ENCODE measurements at places on chromosomes 2 and 18.

DNA sequence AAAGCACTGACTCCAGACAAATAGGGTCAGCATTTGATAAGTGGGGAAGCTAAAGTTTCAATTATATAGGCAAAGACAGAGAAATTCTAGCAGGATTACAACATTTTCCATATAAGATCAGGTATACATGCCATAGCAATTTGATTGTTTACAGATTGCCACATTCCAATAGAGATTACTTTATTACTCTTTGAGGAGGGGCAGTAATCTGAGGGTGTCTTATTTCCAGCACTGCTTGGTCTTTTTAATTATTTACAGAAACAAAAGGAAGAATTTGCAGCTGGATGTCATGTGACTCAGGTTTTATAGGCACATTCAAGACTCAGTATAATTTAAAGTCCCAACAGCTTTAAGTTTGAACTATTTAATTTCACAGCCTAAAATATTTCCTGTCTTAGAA lies 42.5 kb upstream of the GPR39 start:
- DNase-seq: no peak

GRCh38 chr2:10650761-10651160 lies 39.0 kb downstream of the NOL10 start:
- no peak for DNase-seq

- no peak for DNase-seq
These were observed 68.1 kb upstream of the FZD7 start for GRCh38 chr2:201965550-201965949.

DNA sequence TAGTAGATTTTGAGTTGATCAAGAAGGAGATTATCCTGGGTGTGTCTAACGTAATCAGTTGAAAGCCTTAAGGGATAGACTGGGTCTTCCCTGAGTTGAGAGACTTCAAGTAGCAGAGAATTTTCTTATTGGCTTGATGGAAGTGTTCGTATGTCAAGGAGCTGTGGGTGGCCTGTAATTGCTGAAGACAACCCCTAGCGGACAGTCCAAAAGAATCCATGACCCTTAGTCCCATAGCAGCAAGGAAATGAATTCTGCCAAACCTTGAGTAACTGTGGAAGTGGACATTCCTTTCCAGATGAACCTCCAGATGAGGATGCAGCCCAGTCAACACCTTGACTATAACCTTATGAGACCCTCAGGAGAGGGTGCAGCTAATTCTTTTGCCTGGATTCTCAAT lies 786.3 kb downstream of the SOCS6 start:
- no peak for DNase-seq

- DNase-seq: no peak
These were observed 48.5 kb upstream of the HNRNPA3 start for GRCh38 chr2:177164131-177164530.

DNA sequence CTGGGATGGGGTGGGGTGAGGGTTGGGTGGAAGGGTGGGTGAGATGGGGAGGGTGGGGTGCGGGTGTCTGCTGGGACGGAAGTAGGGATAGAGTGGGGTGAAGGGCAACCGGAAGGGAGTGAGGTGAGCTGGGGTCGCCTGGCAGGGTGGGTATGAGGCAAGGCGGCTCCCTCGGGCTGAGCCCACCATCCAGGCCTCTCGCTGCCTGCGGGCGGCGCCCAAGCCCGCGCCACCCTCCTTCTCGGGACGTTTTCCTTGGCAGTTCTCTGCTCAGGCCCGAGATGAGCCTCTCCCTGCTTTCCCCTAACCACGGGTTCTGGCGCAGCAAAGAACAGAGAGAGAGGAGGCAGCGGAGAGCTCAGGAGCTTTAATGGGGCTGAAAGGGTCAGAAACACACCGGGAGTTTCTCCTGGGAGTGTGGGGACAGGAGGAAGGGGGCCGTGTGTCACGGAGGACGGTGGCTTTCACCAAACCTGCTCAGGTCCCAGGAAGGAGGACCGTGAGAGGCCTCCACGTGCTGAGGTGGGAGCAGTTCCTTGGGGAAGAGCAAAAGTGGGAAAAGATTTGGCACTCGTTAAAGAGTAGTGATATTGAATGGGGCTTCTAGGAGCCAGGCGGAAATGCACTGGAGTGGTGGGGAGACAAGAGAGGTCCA lies 4.1 kb downstream of the FEV start:
- no peak for DNase-seq

- no peak for DNase-seq
These were observed 92.8 kb downstream of the PHLPP1 start for GRCh38 chr18:62808123-62808522.

DNA sequence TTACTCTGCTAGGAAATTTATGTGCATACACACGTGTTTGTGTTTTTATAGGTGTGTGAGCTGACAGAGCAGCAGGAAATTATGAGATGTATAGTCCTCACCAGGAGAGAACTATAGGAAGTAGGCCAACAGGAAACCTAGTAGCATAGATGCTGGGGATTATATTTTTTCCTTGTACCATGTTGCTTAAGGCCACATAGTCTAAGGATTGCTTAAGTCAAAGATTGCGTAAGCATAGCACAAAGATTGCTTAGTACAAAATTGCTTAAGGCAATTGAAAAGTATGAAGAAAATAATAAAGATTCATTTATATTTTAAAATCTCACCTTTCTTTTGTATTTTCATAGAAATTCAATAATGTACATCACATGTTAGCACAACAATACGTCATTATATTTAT lies 18.7 kb upstream of the CCDC102B start:
- DNase-seq: no peak

GRCh38 chr2:225479386-225479785 lies 79.9 kb downstream of the NYAP2 start:
- DNase-seq: no peak

GRCh38 chr18:23567671-23568070 lies 18.6 kb downstream of the NPC1 start:
- DNase-seq: no peak

- DNase-seq: no peak
These were observed 20.5 kb downstream of the SLC3A1 start for GRCh38 chr2:44295633-44296359.

DNA sequence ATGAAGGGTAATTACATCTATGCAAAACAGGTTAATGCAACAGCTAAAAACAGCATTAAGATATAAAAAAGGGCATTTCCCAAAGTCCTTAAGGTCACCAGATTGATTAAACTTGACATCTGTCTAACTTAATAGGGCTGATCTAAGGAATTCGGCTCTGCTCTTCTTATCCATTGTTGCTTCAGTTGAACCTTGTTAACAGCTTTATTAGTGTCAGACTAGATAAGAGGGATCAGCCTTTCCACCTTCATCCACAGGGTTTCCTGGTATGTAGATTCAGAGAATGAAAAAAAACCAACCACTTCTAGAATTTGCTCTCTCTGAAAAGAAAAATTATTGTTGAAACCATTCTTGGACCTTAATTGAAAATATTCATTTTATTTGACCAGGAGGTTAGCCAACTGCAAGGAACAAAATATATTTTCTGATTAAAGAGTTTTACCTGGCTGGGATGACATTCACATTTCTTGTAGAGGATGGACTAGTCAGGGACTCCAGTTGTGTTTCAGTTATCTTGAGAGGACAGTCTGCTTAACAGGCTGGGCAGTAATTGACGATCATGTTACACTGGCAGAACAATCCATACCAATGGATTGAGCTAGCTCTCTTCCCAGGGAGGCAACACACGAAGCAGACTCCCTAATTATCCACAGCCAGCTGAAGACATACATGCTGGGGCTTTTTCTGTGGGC lies 357.4 kb upstream of the ACVR2A start:
- DNase-seq: no peak

- no peak for DNase-seq
These were observed 222.7 kb downstream of the CYRIA start for GRCh38 chr2:16442971-16443370.

DNA sequence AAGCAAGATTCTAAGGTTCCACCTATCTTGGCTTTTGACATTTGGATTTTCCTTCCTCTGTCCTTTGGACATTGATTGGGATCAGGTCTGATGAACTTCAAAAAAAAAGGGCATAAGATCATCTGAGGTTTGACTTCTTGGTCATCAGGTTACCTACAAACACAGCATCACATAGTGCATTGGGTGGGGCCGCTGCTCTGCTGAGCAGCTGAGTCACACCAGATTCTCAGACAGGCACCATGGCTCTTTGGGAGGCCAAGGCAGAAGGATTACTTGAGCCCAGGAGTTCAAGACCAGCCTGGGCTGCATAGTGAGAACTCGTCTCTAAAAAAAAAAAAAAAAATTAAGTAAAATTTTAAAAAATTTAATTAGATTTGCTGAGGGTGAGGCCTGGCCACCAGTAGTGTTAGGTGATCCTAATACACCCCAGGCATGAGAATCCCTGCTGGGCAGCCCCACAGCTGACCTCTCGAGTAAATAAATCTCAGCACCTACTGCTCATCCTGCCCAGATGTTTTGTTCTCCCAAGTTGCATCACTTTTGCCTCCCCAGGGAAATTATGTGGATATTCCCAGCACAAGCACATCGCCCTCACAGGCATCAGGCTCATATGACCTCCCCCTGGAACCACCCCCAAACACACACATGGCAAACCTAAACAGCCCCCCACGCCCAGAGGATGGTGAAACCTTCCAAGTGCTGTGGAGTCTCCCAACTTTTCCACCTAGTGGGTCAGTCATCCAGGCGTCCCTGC lies 5.3 kb downstream of the MLPH start:
- DNase-seq: no peak

DNA sequence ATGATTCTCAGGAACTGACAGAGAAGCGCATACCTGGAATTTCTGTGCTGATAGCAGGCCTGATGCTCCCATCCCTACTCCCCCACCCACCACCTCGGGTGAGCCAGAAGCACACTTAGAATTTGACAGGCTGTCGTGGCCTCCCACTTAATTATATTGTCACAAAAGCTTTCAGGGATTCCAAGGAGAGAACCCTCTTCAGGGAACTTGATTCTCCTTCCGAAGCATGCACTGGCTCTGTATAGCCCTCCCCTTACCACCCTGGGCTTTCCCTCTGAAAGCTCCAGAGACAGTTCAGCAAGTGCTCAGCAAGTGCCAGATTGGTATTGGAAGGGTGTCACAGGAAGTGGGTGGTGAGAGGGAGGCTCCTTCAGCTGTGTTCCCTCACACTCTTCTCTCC lies 252.5 kb upstream of the SIX2 start:
- DNase-seq: no peak

DNA sequence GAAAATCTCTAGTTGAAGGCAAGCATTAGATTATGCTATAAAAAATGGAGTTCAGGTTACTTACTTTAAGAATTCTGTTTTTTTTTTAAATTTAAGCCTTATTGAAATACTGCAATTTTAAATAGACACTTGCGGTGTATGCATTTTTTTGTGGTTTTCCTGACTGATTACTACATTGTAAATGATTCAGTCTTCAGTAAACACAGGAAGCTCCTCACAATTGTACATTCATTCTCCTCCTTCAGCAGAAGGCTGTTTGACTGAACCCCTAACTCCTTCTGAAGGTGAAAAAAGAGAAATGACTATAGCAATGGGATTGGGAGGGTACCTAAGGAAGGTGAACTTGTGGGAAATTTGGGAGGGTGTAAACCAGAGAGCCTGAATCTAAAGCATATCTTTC lies 136.1 kb downstream of the GCA start:
- DNase-seq: no peak

GRCh38 chr2:191158747-191159146 lies 8.0 kb upstream of the STAT4 start:
- no peak for DNase-seq

DNA sequence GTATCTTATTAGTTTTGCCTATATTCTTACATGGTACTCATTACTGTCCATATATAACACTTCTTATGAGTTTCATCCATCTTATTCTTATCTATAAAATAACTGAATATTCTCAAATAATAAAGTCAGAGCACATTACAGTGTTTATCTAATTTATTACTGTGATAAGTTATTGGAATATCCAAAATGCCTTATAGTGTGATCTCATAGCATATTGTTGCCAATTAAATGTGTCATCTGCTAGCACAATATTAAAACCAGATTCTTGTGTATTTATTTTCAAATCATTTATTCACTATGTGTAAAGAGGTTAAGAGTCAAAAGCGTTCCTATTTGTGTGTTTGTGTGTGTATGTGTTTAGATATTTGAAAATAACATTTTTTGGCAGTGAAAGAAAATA lies 151.9 kb downstream of the WDR7 start:
- DNase-seq: no peak

DNA sequence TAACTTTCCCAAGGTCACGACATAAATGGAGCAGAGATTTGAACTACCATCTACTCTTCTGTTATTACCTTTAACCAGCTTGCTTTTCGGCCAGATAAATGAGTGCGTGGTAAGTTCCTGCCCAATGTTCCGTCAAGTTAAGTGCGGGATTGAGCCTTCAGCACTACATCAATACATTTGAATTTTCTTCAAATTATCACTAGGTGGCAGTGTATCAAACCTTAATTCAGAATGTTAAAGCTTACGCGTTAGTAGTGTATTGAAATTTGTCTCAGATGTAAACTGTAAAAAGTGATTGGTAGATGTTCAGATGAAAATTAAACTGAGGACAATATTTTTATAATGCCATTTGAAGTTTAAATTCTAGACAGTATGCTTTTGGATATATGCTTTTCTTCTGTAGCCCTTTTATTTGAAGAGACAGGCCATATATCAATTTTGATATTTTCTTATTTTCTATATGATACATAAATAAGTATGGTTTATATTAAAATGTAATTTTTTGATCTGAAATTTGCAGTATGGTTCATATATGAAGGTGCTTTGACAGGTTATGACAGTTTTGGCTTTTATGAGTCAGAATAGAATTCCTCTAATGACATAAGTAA lies 681.3 kb downstream of the ADCYAP1 start:
- no peak for DNase-seq

DNA sequence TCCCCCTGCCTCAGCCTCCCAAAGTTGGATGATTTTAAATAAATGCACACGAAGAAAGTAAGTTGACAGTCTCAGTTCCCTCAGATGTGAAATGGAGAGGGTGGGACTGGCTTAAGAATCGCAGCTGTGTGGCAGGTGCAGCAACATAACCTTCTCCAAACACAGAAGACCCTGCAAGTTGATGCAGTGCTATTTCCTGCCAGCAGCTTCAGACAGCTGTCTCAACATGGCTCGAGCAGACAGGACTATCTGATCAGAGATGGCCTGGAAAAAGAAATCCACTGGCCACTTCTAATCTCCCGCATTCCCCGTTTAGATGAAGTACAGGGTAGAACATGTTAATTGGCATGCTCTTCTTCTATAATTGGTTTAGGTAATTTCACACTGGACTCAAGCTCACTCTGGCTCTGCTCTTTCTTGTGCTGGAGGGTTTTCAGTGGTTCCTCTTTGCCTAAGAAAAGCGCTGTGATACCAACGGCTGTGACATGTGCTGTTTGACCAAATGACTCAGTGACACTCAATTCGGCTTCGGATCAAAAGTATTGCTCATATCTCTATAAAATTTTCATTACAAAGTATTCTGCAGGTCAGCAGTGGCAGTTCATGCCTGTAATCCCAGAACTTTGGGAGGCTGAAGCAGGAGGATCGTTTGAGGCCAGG lies 40.2 kb downstream of the MYOM1 start:
- DNase-seq: no peak

GRCh38 chr18:27717816-27718215 lies 459.1 kb downstream of the CDH2 start:
- DNase-seq: no peak

DNA sequence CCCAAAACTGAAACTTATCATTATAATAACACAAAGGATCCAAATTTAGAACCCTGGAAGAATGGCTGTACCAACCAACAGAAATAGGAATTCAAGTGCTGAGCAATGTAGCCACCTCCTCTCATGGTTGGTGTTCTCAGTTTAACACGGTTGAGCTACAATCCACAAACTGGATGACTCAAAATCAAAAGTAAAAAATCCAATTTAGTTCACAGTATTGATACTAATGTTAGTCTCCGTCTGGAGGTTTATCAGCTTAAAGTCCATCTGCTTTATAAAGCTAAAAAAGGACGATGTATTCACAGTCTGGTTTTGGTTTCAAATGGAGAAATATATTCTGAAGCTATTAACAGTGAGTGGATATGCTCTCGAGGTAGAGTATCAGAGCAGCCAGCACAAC lies 40.5 kb downstream of the CNTNAP5 start:
- DNase-seq: no peak
